ENCODE measurements at places on chromosomes 7 and 10.

DNA sequence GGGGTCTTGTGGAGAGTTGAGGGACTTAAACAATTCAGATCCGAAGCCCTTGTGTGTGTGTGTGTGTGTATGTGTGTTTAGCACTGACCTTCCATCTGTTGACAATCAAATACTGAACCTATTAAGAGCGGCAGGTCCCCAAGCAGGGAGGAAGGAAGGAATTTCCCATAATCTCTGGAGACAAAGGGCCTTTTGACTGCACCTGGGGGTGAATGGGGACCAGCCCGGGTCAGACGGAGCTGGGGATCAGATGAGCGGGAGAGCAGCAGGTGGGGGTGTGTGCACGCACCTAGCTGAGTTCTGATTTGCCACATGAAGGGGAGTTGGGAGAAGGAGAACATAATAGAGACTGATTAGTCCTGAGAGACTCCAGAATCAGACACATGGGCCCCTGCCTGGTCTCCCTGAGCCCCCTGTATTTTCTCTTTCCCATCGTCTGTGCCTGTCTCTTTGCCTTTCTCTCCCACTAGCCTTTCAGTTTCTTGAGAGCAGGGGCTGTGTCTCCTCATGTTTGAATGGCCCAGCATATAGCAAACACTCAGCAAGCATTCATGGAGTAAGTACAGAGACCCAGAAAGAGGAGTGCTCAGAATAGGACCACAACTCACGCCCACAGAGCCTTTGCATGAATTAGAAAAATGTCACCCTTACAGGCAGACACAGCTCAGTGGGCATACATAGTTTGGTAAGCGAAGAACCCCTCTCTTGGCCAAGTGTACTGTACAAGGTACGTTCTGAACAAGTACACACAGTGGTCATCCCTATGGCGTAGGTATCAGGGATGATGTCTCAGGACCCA is 288.3 kb upstream of the HABP2 start:
- DNase-seq: no peak

GRCh38 chr7:11212816-11213215 is 239.1 kb downstream of the PHF14 start:
- no peak for DNase-seq

- no peak for DNase-seq
Measured at GRCh38 chr10:72890086-72890485, 3.5 kb upstream of the OIT3 start.

GRCh38 chr10:116098411-116099022 is 174.5 kb downstream of the GFRA1 start:
- no peak for DNase-seq

DNA sequence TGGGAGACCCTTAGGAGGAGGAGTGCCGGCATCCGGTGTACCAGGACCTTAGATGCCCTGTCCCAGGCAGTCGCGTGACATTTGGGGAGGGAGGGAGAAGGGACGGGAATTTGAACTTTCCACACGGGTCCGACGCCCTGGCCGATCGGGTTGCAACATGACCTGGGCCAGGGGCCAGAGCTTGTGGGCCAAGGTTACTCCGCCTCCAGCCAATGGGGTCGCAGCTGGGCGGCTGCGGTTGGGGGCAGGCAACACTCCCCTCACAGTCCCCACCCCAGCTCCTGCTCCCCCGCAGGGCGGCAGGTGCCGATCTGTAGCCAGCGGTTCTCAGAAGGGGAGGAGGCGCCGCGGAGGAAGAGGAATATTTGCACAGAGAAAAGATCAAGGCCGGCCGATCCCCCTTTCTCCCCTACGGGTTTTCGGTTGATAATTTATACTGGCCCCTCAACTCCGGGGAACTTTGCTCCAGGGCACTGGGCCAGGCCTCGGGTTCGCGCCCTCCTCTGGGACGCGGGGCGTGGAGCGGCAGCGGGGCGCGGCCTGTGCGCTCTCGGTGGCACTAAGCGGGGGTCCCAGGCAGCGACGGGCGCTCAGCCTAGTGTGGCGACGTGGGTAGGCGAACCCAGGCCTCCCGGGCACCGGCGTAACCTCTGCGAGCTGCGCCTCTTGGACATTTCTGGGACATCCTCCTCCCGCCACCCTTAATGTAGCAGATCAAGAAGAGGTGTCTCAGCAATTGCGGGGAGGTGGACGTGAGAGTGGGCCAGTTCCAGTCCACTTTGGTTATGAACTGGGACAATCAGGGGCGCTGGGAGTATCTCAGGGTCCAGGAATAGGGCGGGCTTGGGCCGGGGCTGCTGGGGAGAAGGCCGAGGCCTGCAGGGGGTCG is 1.2 kb downstream of the MLXIPL start:
- no peak for DNase-seq

- DNase-seq: no peak
Measured at GRCh38 chr7:123929107-123929506, 4.1 kb downstream of the SPAM1 start.

DNA sequence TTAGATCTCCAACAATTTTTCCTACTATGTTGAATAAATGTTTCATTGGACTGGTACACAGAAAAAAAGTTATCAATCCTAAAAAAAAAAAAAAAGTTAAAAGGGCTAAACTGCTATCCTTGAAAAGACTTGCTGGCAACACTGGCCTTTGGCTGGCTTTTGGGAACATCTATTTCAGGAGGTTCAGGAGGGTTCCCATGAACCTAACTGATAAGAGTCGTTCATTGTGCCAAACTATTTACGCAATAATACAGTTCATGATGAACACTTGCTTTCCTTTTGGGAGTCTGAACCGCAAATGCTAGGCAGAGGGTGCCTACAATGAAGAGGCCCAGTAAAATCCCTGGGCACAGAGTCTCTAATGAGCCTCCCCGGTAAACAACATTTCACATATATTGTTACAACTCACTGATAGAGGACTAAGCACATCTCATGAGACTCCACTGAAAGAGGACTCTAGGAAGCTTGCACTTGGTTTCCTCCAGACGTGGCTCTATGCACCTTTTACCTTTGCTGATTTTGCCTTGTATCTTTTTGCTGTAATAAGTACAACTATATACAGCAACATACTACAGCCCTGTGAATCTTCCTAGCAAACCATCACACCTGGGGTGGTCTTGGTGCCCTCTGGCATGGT is 45.0 kb downstream of the ZFAND4 start:
- DNase-seq: no peak
